ENCODE measurements at places on chromosomes 5 and 9.
A peak's percentile ranks its signal among the peaks of the same experiment; 100 is the strongest.

DNA sequence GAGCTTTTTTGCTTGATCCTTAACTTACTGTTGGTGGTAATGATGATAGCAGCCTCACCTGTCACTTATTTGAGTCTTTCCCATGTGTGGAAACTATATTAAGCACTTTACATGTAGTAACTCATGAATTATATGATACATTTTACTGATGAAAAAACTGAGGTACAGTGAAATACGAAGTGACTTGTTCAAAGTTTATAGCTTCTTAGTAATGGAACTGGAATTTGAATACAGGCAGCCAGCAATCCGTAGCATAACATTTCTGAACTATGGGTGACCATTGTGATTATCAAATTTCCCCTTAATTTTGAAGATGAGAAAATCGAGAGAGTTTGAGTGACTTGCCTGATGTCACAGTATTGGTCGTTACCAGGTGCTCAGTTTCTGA is 17.3 kb downstream of the SCAMP1 start:
- DNase-seq: no peak

GRCh38 chr5:21263361-21263760 is 1275.4 kb upstream of the CDH18 start:
- no peak for DNase-seq

DNA sequence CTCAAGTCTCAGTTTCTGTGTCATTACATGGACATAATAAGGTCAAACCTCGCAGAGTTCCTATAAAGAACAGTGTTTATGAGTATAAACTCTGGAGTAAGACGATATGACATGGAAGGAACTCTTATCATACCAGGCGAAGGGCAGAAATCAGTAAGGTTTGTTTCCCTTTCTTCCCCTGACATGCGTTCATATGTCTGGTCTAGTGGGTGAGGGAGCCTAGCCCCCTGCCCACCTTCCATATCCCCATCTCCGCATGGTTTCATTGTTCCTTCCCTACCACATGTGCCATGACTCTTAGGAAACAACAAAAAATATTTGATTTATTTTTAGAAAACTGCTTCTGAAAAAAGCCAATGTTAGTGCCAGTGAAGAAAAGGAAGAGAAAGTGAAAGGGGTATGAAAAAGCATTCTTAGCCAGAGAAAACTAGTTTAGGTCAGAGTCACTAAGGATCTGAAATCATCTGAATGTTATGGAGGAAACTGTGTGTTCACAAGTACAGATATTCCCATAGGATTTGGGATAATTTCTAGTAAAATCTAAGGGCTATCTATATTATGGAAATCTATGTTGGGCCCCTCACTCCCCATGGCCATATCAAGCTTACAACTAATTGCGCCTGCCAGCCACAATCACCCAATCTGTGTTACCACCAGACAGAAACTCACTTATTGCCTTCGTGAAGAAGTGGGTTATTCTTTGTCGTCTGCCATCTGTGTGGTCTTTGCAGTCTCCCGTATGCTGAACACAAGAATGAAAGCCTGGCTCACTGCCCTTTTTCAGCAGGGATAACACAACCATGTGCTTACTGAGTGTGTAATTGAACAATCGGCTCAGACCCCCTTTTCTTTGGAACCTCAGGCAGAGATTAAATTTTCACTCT is 19.9 kb upstream of the HMHB1 start:
- peak; percentile 4 for DNase-seq

DNA sequence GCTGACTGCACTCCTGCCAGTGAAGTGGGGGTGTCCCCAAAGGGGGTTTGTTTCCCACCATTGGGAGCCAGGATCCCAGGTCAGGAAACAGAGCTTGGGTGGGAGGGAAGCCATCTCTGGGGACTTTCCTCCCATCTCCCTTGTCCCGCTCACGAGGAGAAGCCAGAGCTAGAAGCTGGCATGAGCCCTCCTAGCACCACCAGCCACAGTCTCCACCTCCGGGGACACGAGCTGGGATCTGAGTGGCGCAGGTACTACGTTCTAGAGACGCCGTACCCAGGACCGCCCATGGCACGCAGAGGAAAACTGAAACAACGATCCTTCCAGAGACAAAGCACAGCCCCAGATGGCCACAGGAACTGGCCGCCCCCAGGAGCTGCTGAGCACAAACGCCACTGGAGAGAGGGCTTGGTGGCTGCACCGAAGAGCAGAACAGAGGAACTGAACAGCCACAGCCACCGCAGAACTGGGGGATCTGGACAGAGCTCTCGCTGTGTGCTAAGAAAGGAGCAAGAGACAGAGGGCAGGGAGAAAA is 29.8 kb downstream of the ADAMTS2 start:
- DNase-seq: no peak

DNA sequence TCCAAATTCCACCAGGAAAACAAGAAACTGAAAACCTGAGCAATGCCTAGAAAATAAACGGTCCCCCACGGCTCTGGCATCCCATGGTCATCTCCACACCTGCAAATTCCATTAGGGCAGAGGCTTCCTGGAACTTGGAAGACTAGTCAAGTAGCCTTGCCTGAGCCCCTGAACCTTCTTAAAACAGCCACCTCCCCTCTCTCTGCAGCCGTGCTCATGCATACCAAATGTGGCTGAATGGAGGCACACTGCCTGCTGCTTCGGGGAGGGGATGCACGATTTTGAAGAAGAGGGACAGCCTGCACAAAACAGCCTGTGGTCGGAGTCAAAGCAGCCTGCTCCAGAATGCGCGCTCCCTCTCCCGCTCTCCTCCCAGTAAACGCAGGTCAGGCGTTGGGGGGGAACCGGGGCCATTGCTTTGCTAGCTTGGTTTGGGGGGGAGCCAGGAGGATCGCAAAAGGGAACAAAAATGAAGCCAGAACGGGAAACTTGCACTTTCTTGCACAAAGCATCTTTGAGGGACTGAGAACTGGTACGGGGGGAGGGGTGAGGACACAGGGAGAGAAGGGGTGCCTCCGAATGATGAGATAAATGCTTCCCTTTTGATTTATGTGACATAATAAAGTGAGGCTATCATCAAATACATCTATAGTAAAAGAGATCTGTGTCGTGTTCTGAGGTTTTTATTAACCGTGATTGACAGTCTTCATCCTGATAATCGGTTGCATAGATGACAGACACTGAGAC is at the start of gene TRPM3:
TRPM3 (minus strand) TSS at position 347 of the 747 bp plus-strand sequence; CDS start at position 80, 267 bp downstream.
- DNase-seq: peak; percentile 11

All from hypothalamus (tissue), 51 donors.